ENCODE measurements at places on chromosomes 16 and 17.

DNA sequence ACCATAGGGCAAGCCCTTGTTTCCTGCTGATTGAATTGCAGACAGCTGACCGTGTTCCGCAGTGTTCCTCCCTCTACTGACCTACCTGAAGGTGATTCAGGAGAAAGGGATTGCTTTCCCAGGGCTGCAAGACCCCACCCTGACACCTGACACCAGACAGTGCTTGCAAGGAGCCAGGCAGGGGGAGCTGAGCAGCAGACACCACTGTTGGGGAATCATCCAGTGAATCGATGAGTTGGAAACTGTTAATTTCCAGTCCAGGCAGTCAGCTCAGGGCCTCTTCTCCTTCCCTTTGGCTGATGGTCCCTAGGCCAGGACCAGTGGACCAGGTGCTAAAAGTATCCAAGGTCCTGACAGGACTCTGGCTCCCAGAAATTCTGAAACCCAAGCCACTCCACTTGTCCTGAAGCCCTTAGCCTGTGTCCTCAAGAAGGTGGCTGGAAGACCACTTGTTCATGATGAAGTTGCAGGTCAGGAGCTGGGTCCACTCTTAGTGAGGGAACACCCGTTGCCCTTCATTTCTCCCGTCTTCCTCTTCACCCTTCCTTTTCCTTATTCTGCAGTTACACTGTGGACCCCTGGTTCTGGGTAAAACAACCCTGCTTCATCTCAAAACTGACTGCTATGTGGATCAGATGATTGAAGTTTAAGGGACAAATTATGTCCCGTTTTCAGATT lies 9.5 kb upstream of the UNK start:
- no peak for DNase-seq

DNA sequence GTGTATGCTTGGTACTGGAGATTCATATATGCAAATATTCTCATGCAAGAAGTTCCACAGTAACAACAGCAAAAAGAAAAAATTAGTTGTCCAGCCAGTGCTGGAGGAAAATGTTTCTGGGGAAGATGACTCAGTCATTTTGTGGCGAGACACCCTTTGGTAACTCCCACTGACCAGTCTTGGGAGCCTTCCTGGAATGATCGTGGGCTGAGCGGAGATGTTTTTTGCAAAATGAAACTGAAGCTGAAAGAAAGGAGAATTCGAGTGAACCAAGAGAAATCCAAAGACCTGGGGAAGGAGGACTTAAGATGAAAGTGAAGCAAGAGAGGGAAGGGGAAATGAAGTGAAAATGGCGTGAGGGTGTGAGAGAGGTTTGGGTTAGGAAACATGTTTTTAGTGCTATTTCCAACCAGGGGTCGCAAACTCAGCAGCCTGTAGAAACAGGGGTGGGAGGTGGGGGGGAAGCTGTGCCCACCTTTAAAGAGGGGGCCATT lies 5.2 kb downstream of the ITPRIPL2 start:
- peak; percentile 69 for DNase-seq

DNA sequence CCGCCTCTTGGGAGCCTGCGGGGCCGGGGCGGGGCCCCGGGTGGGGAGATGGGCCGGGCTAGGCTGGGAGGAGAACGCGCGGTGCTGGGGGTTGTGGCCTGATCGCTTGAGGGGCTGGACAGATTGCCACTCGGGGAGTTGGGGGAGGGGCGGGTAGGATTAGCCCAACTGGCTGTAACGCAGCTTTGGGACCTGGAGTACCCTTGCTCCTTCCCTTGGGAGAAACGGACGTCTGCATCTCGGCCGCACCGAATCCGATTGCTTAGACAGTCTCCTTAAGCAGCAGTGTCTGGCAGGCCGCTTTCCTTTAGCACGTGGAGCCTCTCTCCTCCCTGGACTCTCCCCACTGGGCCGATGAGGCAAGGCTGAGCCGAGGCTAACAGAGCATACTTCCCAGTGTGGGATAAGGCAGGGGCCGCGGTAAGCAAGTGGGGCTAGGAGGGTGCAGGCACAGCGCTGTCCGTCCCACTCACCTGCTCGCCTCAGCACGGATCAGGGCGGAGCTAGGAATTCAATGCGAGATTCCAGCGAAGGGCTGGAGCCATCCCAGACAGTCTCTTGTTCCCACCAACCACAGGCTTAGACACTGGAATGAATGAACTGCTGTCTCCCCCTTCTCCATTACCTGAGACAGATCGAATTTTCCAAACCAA lies 540 bp upstream of the ACLY start:
- DNase-seq, result no peak

- DNase-seq, result no peak
Measured at GRCh38 chr16:1537763-1538289, 4.4 kb downstream of the TMEM204 start.

- no peak for DNase-seq
Measured at GRCh38 chr17:76560036-76560876, 20.4 kb downstream of the PRCD start.

- no peak for DNase-seq
Measured at GRCh38 chr17:7249214-7249613, 2.3 kb downstream of the CTDNEP1 start.

DNA sequence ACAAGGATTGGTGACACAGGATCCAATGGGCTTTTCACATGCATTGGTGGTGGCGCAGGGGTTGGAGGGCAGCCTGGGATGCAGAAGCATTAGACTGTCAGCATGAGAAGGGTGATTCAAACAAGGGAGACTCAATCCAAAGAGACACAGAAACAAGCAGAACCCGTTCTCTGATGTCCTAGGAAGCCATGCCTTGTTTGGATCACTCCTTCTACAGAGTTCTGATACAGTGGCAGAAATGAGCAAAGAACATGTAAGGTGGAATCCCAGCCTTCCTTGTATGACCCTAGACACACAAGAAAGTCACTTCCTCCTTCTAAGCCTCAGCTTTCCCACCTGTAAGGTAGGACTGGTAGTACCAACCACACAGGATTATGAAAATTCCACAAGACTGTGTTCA lies 5.7 kb downstream of the KRT33B start:
- no peak for DNase-seq

GRCh38 chr17:6752068-6752909 lies 3.6 kb upstream of the XAF1 start:
- DNase-seq, result peak; percentile 62

GRCh38 chr17:77303620-77304019 lies 162.9 kb downstream of the SEC14L1 start:
- no peak for DNase-seq

DNA sequence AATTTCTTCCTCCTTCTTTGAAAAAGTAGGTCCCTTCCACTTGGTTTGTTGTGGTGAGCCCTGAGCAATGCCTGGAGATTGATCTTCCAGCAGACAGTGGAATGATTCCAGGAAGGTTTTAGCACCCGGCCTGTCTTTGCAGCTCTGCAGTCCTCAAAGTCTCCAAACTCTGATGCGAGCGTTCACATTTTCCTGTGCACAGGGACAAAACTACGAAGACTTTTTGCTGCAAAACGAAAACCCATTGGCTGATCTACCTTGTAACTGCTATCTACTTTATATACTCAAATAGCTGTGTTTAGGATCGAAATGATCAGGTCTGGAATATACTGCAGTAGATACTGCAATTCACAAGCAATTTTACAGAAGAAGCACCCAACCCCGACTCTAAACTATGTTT lies 21.7 kb downstream of the G6PC1 start:
- no peak for DNase-seq

- no peak for DNase-seq
Measured at GRCh38 chr16:73275024-73275423, 227.1 kb upstream of the ZFHX3 start.

DNA sequence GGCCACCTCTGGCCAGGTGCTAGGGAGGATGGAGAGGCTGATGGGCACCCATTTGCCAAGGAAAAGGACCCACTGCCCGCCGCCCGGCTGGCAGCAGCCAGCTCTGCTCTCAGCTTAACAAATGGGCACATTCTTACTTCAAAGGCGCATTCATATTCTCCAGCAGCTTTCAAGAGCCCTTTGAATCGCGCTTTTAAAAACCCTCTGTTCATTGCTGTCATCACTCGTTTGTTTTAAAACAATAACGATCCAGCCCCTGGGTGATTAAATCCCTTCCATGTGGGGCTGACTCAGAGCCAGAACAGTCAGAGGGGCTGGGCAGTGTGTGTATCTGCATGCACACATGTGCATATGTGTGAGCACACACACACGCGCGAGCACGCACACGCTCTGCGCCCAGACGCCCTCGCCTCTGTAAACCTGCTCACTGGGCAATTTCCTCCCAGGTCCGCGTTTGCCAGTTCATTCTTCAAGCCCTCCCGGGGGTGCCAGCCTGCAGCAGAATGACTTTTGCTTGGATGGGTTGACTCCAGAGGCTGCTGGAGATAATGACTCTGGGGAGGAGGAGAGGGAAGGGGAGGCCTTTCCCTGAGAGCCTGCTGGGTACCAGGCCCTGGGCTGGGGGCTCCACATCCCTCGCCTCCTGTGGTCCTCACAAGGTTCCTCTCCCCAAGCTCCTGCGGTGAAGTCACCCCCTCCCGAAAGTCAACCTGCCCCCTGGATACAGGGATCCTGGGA lies 133.1 kb downstream of the SDK2 start:
- peak; percentile 92 for DNase-seq

DNA sequence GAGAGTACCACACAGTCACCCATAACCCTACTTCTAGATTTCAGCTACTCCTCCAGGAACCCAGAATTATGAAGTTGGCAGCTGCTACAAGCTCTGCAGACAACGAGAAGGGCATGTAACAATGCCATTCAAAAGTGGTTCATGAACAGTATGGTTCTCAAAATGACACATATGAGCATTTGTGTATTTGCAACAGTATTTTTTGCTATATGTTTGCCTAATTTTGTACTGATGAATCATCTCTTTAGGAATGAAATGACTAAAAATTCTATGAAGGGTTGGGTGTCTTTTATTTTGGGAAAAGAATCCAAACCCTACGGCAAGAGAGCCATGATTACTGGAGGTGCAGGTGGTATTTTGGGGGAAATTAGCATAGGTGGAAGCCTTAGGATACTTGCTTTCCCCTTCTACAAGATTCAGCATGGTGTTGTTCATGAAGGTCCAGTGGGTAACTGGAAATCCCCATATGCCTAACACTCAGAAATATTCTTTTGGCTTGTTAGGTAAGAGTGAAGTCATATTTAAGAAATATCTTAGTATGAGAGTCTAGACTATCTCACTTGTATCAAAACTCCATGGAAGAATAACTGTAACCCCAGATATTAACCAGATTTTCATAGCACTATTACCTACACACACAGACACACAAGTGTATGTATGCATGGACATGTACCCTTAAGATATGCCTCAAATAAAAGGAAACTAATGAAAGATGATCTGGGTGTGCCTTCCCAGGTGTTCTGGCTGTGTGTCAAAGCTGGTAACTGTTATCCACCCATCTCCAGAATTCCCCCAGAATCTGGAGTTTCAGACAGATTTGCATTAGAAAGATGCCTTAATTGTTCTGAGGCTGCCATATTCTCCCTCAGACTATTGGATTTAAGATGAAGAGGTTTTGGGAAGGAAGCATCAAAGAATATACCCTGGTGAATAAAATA lies 688.2 kb upstream of the SOX9 start:
- no peak for DNase-seq

DNA sequence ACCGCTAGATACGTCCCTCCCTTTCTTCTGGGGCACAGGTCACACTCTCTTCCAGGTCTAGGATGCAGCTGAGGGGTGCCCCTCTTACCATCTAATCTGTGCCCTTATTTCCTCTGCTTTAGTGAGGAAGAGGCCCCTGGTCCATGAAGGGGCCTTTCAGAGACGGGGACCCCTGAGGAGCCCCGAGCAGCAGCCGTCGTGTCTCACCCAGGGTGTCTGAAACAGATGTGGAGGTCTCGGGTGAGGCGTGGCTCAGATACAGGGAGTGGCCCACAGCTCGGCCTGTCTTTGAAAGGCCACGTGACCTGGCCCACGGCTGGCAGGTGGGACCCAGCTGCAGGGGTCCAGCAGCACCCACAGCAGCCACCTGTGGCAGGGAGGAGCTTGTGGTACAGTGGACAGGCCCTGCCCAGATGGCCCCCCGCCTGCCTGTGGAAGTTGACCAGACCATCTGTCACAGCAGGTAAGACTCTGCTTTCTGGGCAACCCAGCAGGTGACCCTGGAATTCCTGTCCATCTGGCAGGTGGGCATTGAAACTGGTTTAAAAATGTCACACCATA lies 15.6 kb downstream of the SCGB1C2 start:
- no peak for DNase-seq

DNA sequence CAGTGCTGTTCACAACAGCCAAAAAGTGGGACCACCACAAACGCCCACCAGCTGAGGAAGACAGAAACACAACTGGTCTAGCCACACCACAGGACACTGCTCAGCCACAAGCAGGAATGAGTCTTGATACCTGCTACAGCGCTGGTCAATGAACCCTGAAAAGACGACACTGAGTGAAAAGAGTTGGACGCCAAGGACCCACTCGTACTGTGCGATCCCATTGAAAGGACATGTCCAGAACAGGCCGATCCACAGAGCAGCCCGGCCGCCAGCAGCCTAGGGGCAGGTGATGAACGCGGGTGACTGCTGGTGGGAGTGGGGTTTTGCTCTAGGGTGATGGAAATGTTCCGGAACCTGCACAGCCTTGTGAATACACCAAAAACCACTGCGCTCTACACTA lies 10.6 kb upstream of the SLC38A8 start:
- DNase-seq, result no peak

DNA sequence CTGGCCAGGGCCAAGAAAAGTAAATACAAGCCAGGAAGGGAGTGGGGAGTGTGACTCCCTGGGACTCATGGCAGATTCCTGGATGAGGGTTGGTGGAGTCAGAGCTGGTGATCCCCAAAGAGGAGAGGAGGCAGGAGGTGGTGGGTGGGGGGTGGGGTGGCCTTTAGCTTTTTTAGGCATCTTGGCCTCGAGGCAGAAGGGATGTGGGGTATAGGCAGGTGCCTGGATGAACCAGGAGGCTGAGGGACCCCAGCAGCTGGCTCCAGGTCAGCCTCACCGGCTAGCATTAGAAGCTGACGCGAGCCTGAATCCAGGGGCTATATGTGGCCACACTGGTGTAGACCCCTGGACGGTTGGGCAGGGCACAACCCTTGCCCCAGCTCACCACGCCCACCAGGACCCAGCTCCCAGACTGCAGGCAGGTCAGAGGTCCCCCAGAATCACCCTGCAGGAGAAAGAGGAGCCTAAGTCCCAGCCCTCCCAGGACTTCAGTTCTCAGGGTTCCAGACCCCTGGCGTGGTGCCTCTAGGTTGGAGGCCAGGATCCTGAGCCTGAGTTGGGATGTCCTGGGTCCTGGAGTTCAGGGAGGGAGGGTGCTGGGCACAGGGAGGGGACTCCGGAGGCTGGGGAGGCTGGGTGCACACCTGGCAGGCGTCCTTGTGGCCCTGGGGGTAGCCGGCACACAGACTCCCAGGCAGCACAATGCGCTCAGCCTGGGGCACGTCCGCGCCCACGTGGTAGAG lies 2.8 kb downstream of the PRSS33 start:
- no peak for DNase-seq

- DNase-seq, result peak; percentile 78
Measured at GRCh38 chr17:55264645-55265298, at the start of gene HLF. TSS of gene HLF (plus strand) at chr17:55264960. CDS start at chr17:55265485, 525 bp downstream.

DNA sequence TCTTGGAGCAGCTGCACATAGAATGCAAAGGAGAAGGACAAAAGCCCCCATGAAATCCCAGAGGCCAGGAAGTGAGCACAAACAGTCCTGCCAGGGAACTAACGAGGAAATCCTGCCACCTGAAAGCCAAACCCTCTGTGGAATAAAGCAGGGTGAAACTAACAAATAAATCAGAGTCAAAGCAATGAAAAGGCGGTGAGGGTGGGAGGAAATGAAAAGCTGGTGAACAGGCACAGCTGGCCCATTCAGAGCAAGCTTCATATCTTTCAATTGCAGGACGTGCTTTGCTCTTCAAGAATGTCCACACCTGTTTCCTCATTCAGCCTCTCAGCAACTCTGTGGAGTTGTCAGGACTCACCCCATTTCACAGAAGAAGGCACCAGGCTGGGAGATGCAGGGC lies 108.1 kb downstream of the ABCC12 start:
- no peak for DNase-seq
